ENCODE measurements at places on chromosomes 1 and 21.

- no peak for DNase-seq
These were observed 243.8 kb upstream of the ADGRL2 start for GRCh38 chr1:81556968-81557367.

GRCh38 chr1:150173141-150173585, 23.4 kb downstream of the PLEKHO1 start:
- no peak for DNase-seq

GRCh38 chr1:41028034-41028642, 6.6 kb upstream of the SLFNL1 start:
- DNase-seq: no peak

DNA sequence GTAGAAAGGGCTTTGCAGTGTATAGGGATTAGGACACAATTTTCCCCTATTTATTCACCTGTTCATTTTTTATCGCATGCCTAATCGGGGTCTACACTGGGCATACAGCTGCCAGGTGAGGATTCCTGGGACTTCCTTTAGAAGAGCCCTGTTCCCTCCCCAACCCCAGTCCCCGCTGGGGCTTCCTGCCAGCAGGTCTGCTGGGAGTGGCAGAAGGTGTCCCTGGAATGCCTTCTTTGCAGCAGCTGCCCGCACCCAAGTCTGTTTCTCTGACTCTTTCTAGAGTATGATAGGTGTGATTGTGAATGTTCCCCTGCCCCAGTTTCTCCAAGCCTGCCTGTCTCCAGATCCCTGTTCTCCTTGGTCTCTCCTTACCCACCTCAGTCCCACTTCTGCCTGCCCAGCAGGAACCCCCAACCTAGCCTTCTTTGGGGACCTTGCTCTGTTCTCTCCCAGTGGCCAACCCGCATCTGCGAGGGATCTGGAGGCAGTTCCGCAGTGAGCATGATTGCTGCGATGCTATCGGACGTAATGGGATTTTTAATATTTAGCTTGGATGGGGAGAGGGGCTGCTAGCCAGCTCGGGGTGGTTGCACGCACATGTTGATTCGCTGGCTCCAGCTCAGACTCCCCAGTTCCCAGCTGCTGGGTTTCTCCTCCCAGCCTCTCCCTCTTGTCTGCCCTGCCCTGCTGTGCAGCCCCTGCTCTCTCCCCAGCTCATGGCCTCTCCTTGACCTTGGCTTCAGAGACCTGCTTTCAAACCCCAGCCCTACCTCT, 79.8 kb downstream of the EPHB2 start:
- DNase-seq: no peak

DNA sequence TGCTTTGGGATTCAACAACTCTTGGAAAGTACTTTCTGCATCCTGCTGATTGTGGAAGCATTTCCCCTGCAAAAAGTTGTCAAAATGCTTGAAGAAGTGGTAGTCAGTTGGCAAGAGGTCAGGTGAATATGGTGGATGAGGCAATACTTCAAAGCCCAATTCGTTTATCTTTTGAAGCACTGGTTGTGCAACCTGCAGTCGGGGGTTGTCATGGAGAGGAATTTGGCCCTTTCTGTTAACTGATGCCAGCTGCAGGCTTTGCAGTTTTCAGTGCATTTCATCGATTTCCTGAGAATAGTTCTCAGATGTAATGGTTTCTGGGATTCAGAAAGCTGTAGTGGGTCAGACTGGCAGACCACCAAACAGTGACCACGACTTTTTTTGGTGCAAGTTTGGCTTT, 47.6 kb upstream of the GJA5 start:
- DNase-seq: no peak

GRCh38 chr21:32765058-32765457, 6.5 kb downstream of the PAXBP1 start:
- DNase-seq: no peak

DNA sequence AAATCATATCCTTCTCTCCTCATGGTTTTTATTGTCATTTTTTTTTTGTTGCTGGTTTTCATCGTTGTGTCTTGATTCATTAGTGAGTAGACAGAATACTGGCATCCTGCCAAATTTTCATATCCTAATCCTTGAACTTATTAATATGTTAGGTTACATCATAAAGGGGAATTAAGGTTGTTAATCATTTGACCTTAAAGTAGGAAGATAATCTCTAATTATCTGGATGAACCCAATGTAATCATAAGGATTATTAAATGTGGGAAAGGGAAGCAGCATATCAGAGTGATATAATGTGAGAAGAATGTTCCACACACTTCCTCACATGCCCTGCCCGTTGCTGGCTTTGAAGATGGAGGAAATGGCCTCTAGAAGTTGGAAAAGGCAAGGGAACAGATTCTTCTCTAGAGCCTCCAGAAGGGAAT, 299.7 kb downstream of the HMCN1 start:
- DNase-seq: no peak

DNA sequence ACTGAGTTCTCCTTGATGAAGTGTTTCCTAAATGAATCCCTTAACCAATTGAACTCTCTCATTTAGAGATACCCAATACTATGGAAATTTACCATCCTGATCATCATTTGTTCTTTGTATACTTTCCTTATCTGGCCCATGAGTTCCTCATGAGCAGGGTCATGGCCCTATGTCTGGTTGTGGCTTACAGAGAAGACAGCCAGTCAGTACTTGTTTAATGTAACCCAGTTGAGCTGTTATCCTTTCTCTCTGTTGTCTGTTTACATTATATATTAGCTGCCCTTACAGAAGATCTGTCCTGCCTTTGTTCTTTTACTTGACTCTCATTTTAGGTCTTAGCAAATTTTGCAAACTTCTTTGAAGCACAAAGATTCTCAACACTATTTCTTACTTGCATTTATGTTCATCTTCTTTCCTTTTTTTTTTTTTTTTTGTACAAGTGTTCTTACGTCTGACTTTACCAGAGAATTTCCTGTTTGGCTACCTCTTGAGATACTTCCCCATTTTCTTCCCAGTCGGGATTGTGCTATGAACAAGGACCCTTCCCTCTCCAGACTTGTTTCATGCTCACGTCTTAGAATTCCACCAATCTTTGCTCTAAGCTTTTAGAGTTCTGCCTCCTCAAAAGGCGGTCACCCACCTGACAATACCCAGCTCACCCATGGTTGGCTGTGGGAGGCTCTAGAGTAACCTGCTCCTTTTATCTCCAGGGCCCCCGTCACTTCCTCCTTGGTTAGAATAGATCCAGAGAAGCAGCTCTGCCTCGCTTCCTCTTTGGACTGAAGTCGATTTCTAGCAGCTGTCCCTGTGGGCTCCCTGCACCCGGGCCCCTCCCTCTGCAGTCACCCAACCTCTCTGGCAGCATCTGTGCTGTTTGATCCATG, 53.6 kb upstream of the RUNX1 start:
- DNase-seq: peak; percentile 76

DNA sequence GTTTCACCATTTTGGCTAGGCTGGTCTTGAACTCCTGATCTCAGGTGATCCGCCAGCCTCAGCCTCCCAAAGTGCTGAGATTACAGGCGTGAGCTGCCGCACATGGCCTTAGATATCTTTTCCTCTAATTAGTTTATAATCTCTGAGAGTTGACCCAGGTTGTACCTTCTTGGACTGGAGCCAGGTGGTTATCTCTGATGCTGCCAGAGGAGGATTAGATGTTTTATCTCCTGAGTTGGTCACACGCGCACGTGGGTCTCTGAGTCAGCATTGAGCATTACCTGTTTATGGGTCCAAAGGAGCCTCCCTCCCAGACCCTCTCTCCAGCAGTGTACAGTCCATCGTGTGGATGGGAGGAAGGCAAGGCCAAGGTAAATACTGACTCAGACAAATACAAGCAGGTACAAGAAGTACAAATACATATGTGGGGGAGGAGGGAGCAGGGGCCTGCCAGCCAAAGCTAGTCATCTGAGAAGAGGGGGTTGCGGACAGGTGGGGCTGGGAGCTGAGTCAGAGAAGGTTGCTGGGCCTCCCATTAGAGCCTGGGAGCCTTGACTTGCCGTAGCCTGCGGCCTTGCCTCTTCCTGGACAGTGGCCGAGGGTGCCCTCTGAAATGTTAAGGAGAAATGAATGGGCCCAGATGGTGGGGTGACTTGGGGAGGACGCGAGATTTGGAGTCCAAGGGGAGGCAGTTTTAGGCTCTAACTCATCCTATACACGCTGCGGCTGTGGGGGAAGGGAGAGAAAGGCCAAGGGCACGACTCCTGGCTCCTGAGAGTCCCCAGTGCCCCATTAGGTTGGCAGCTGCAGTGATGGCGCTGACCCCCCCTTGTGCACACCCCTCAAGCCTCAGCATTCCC, 13.1 kb downstream of the IL6R start:
- DNase-seq: no peak

GRCh38 chr1:154669464-154670282, 61.7 kb upstream of the ADAR start:
- peak; percentile 61 for DNase-seq

- no peak for DNase-seq
These were observed 149.3 kb upstream of the KIAA0040 start for GRCh38 chr1:175341631-175342429.

- no peak for DNase-seq
These were observed 43.9 kb downstream of the UBE2G2 start for GRCh38 chr21:44757731-44758130.

- peak; percentile 13 for DNase-seq
These were observed 17.2 kb downstream of the SYT2 start for GRCh38 chr1:202692959-202693555.

DNA sequence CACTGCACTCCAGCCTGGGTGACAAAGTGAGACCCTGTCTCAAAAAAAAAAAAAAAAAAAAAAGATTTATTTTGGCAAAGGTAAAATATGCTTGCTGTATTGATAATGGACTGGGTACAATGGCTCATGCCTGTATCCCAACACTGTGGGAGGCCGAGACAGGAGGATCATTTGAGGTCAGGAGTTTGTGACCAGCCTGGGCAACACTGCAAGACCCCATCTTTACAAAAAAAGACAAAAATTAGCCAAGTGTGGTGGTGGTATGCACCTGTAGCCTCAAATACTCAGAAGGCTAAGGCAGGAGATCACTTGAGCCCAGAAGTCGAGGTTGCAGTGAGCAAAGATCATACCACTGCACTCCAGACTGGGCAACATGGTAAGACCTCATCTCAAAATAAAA, 6.3 kb downstream of the SF3A3 start:
- no peak for DNase-seq

- no peak for DNase-seq
These were observed 104.5 kb downstream of the ZP4 start for GRCh38 chr1:237786066-237786719.

GRCh38 chr1:91697861-91698260, 188.1 kb downstream of the TGFBR3 start:
- DNase-seq: no peak

GRCh38 chr1:117654493-117655219, 48.8 kb downstream of the TENT5C start:
- DNase-seq: peak; percentile 59

GRCh38 chr1:102942324-102942723, 166.0 kb downstream of the COL11A1 start:
- DNase-seq: no peak

DNA sequence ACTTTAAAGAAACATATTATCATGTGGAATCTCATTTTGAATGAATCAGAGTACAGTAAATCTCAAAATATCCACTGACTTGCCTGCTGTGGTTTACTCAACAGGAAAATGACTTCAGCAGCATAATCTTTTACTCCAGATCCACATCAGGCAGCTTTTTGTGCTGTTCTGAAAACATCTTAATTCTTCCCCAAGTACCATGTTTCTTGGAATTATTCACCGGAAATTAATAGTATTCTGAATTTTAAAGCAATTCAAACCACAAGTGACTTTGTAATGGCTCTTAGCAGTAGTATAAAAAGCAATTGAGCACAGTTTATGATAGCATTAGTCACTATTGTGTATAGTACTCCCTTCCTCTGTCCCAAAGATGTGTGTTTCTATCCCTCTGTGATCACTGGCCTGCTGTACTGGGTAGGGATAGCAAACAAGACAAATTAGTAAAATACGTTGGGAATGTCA, 64.2 kb upstream of the ERRFI1 start:
- no peak for DNase-seq

GRCh38 chr1:192516776-192517297, 58.7 kb upstream of the RGS1 start:
- peak; percentile 81 for DNase-seq

GRCh38 chr1:218743861-218744505, 398.8 kb downstream of the TGFB2 start:
- no peak for DNase-seq

GRCh38 chr1:150981805-150982712, at the start of gene ANXA9:
Gene ANXA9 (plus strand): TSS chr1:150982292. CDS start chr1:150983106, 814 bp downstream.
- no peak for DNase-seq

- DNase-seq: no peak
These were observed 40.7 kb downstream of the TRAPPC10 start for GRCh38 chr21:44052830-44053226.

DNA sequence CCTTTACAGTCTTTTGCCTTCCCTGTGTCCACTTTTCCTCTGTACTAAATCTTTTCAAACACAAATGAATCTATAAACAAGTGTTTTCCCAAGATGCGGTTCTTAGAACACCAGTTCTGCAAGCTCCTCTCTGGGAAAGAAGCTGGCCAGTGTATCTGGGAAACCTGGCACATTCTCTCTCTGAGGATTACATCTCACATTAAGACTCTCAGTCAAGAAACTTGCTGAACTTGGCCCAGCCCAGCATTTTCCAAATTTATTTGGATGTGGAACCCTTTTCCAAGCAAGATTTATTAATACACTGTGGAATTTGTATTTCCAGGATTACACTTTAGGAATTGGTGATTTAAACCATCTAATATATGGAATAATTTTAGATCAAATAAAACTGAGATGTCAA, 105.7 kb downstream of the ZNF281 start:
- no peak for DNase-seq

DNA sequence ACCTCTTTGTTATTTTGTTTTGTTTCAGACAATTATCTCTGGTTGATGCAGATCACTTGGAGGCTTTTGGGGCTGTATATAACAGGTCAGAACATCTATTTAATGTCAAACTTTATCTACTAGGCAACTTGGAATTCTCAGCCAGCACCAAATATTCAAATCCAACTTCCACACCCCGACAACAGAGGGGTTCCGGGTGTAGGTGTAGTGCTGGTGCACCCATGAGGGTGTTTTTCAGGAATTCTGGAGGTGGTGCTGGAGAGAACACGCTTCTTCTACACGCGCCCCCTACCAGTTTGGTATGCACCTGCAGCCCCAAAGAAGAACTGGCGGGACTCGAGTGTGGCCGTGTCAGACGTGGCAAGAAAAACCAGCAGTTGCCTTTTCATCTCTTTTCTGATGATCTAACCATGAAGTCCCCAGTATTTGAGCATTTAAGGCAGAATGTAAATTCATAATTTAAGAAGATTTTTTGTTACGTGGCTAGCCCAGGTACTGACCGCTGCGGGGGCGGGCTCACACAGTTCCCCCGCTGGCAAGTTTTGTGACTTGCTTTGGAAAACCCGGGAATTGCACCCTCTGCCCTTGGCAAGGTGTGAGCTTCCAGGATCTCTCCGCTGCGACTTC, 462 bp upstream of the TLCD4 start:
- peak; percentile 28 for DNase-seq

Data from stimulated activated naive B cell treated with anti-CD40 and anti-IgM and Interleukin-4, amounts not matched to agents 10 μg/mL and 1 μg/mL and 100 μg/mL, for 72 hours (primary cell).